WTC11 (cell line): ENCODE measurements at places on chromosomes 4 and X.

- H3K4me3 ChIP-seq, result no peak overlapping the region
- no peaks in the 10 kb centered on the region for H3K27me3 ChIP-seq
- no peak overlapping the region for H3K27ac ChIP-seq
- no peak for DNase-seq
- H3K36me3 ChIP-seq, result no peaks in the 10 kb centered on the region
- peaks cover 34% of the 10 kb centered on the region for H3K4me1 ChIP-seq
Observed at GRCh38 chr4:30854531-30854930, 134.4 kb downstream of the PCDH7 start.

GRCh38 chr4:28373601-28374000 is 1513.0 kb downstream of the STIM2 start:
- H3K27me3 ChIP-seq, result no peaks in the 10 kb centered on the region
- H3K4me3 ChIP-seq, result no peak overlapping the region
- no peak for DNase-seq
- no peak overlapping the region for H3K27ac ChIP-seq

DNA sequence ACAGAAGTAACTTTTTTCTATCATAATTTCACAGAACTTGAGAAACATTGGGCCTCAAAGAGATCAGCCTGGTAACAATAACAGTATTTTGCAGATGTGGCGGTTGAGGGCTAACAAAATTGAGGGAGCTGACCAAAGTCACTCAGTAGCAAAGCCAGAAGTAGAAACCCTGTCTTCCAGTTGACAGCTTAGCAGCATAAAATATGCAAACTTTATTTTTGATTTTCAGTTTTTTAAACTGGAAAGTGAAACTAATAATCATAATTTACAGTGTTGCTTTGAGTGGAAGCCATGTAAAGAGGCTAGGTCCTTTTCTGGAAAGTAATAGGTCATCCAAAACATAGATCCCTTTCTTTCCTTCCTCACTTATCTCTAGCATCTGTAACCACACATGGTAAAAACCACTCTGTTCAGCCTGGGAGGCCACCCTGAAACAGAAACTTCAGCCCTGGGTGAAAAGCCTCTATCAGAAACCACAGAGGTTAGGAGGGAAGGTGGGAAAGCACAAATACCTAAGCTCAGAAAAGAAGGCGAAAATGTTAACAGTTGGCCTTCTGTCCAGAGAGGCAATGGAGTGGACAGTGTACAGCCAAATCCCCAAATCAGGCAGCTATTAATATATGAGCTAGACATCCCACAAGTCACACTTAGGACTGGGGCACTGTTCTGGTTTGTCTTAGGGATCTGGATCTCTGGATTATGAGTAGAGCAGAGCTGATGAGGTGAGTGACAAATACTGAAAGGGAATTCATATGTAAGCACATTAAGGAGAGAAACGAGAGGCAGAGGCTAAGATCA is 61.1 kb upstream of the ARSJ start:
- H3K36me3 ChIP-seq, result no peaks in the 10 kb centered on the region
- no peaks in the 10 kb centered on the region for H3K27me3 ChIP-seq
- no peak overlapping the region for H3K27ac ChIP-seq
- no peaks in the 10 kb centered on the region for H3K4me1 ChIP-seq

GRCh38 chr4:155703486-155704247 is 37.0 kb downstream of the GUCY1A1 start:
- H3K4me1 ChIP-seq, result peaks cover 9% of the 10 kb centered on the region
- no peaks in the 10 kb centered on the region for H3K36me3 ChIP-seq
- H3K27ac ChIP-seq, result no peak overlapping the region
- DNase-seq, result no peak
- no peaks in the 10 kb centered on the region for H3K27me3 ChIP-seq

- H3K4me3 ChIP-seq, result no peak overlapping the region
- no peaks in the 10 kb centered on the region for H3K27me3 ChIP-seq
- no peak for DNase-seq
Observed at GRCh38 chrX:356385-357034, 30.2 kb downstream of the PPP2R3B start.

- H3K36me3 ChIP-seq, result peaks cover under 1% of the 10 kb centered on the region; the same call in 1 of the 2 replicates
- no peak overlapping the region for H3K4me3 ChIP-seq
- no peak overlapping the region for H3K27ac ChIP-seq
- H3K27me3 ChIP-seq, result no peaks in the 10 kb centered on the region
- DNase-seq, result no peak
Observed at GRCh38 chr4:104519588-104519987, 24.9 kb upstream of the CXXC4 start.

DNA sequence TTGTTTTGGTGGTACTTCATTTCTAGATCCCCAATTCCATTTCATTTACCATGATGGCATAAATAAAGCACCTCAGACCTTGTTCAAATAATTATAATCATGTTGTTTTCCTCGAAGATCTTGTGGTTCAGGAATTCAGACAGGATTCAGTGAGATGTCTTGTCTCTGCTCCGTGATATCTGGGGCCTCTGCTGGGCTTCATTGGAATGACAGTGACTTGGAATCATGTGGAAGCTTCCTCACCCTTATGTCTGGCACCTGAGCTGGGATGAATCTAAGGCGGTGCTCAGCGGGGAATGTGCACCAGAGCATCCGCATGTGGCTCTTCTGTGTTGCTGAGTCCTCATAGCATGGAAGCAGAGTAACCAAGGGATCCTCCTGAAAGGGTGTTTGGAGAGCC is 132.2 kb downstream of the VEGFC start:
- DNase-seq, result peak; percentile 20
- no peak overlapping the region for H3K27ac ChIP-seq
- no peaks in the 10 kb centered on the region for H3K36me3 ChIP-seq

DNA sequence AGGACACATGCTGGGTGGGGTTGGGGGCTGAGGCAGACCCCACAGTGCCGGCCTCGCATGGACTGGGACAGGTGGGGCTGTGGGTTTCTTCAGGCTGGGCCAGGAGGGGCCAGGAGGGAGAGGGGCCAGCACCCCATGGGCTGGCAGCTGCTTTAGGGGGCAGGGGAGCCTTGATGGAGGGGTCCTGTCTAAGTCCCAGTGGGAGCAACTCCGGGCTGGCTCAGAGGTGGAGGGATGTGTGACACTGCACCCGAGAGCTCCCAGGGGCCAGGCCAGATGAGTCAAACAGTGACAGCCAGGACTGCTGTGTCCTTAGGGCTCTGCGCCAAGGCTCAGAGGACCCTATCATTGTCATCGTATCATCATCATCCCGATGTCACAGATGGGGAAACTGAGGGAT is 4.4 kb upstream of the ABLIM2 start:
- no peaks in the 10 kb centered on the region for H3K36me3 ChIP-seq
- peaks cover 7% of the 10 kb centered on the region for H3K4me1 ChIP-seq
- H3K27ac ChIP-seq, result no peak overlapping the region
- no peak overlapping the region for H3K4me3 ChIP-seq

GRCh38 chr4:88276952-88277710 is 7.2 kb downstream of the PPM1K start:
- 0 out of 2 replicates have a peak, but pooled peaks cover 3% of the 10 kb centered on the region for H3K27me3 ChIP-seq
- H3K4me1 ChIP-seq, result peaks cover 38% of the 10 kb centered on the region
- peak overlapping the region; percentile 93 for H3K27ac ChIP-seq
- H3K4me3 ChIP-seq, result no peak overlapping the region
- peaks cover 48% of the 10 kb centered on the region for H3K36me3 ChIP-seq

GRCh38 chrX:41351923-41352322 is 18.0 kb downstream of the DDX3X start:
- no peak for DNase-seq
- H3K27ac ChIP-seq, result peak overlapping the region; percentile 42; the same call in 1 of the 2 replicates
- no peak overlapping the region for H3K4me3 ChIP-seq

DNA sequence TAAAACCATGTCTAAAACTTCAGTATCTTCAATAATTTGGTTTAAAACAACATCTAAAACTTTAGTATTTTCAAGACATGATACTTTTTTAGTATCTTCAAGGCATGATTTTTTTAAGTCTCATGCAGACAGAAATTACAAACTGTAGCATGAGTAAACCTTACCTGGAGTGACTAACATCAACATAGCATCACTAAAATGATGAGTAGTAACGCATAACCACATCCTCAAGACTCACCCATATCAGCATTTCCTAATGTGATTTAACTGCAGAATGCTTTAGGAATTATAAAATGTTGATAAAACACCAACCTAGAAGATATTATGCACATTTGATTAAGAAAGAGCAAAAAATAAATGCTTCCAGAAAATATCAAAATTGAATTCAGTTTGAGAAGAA is 19.7 kb upstream of the EDNRA start:
- H3K4me1 ChIP-seq, result no peaks in the 10 kb centered on the region
- peaks cover 3% of the 10 kb centered on the region for H3K36me3 ChIP-seq
- no peak overlapping the region for H3K27ac ChIP-seq
- no peak for DNase-seq

- H3K36me3 ChIP-seq, result peaks cover 4% of the 10 kb centered on the region
- H3K4me1 ChIP-seq, result no peaks in the 10 kb centered on the region
- no peak overlapping the region for H3K4me3 ChIP-seq
- DNase-seq, result no peak
- H3K27ac ChIP-seq, result no peak overlapping the region
Observed at GRCh38 chrX:50075630-50076339, 125.0 kb downstream of the AKAP4 start.

- peak overlapping the region; percentile 85 for H3K27ac ChIP-seq
- H3K4me3 ChIP-seq, result no peak overlapping the region
- peaks cover 32% of the 10 kb centered on the region for H3K4me1 ChIP-seq
- no peak for DNase-seq
- H3K27me3 ChIP-seq, result peaks cover 3% of the 10 kb centered on the region; the same call in 1 of the 2 replicates
Observed at GRCh38 chr4:124459941-124460310, 252.6 kb downstream of the ANKRD50 start.

DNA sequence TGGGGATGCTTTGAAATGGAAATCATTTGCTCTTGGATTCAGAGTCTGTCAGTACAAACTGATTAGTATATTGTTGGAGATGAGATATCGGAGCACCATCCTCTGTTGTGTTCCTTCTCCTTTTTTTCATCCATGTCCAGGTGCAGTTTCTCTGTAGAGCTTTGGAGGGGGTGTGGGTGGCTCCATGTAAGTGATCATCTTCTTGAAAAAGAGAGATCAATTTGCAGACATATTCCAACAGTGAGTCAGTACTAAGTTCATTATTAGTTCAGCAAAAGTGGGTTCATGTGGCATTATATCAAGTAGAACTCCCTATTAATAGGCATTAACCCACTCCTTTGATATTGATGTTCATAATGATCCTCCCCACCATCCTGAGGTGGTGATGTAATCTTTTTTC is 18.9 kb downstream of the FRAS1 start:
- H3K36me3 ChIP-seq, result peaks cover 9% of the 10 kb centered on the region
- peaks cover 60% of the 10 kb centered on the region for H3K4me1 ChIP-seq
- DNase-seq, result no peak
- no peak overlapping the region for H3K27ac ChIP-seq
- H3K27me3 ChIP-seq, result no peaks in the 10 kb centered on the region

DNA sequence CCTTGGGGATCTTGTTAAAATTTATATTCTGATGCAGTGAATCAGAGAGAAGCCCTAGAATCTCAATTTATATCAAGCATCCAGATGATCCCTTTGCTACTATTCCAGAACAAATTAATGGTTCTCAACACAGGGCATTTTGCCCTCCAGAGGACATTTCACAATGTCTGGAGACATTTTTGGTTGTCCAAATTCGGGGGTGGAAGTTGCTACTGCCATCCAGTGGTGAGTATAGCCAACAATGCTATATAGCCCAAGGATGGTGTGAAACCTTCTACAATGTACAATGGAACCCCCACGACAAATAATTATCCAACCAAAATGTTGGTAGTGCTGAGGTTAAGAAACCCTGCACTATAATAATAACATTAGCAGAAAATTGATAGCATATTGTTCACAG is 2440.0 kb downstream of the PCDH7 start:
- H3K36me3 ChIP-seq, result peaks cover 4% of the 10 kb centered on the region; the same call in 1 of the 2 replicates
- DNase-seq, result peak; percentile 11
- no peak overlapping the region for H3K27ac ChIP-seq
- H3K27me3 ChIP-seq, result no peaks in the 10 kb centered on the region
- no peak overlapping the region for H3K4me3 ChIP-seq

- no peaks in the 10 kb centered on the region for H3K27me3 ChIP-seq
- H3K4me3 ChIP-seq, result no peak overlapping the region
- no peak overlapping the region for H3K27ac ChIP-seq
- H3K36me3 ChIP-seq, result no peaks in the 10 kb centered on the region
Observed at GRCh38 chr4:62550121-62550520, 1350.0 kb downstream of the ADGRL3 start.

DNA sequence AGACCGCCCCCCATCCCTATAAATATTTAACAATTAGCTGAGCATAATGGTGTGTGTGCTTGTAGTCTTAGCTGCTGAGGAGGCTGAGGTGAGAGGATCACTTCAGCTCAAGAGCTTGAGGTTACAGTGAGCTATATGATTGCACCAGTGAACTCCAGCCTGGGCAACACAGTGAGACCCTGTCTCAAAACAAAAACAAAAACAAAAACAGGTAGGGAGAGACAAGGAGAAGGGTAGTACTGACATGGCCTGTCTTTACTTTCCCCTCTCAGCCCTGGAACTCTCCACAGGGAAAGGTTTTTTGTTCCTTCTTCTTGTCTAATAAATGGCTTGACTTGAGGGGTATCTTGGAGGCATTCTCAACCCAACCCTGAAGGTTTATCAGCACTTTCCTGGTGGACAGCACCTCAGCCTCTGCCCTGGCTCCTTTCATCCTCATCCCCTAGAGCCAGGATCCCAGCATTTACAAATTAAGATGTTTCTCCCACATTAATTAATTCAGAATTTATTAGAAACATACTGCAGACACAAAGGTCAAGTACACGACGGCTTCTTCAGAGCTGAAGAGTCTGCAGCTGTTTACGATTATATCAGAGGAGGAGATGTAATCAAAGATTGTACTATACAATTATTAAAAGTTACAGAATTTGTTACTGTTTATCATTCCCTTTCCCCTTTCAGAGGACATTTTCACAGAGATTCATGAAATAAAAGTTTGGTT is 131.8 kb downstream of the AFF1 start:
- peaks cover 4% of the 10 kb centered on the region; the same call in 1 of the 2 replicates for H3K36me3 ChIP-seq
- no peak for DNase-seq
- no peaks in the 10 kb centered on the region for H3K27me3 ChIP-seq
- no peak overlapping the region for H3K27ac ChIP-seq
- H3K4me1 ChIP-seq, result peaks cover 32% of the 10 kb centered on the region
- no peak overlapping the region for H3K4me3 ChIP-seq

- no peaks in the 10 kb centered on the region; the same call in 1 of the 2 replicates for H3K27me3 ChIP-seq
- H3K27ac ChIP-seq, result no peak overlapping the region
- H3K4me1 ChIP-seq, result no peaks in the 10 kb centered on the region
- no peak overlapping the region for H3K4me3 ChIP-seq
Observed at GRCh38 chrX:109172091-109172602, 309.7 kb downstream of the GUCY2F start.

DNA sequence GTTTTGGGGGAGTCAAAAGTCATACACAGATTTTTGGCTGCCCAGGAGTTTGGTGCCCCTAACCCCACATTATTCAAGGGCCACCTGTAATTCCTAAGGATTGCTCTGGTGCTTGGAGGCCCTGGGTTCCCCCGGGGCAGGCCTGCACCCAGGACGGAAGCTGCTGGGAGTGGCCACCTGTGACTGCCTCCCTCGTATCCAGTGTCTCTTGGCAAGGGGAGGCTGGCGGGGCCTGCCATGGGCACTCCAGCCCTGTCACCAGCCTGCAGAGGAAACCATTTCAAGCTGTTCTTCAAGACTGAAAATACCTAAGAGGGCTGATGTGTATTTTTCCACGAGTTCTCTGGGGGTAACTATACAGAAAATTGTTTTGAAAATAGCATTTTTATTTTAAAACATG is 24.5 kb upstream of the GPR78 start:
- H3K27me3 ChIP-seq, result no peaks in the 10 kb centered on the region
- no peak for DNase-seq
- H3K4me1 ChIP-seq, result peaks cover 9% of the 10 kb centered on the region; the same call in 1 of the 2 replicates
- no peaks in the 10 kb centered on the region for H3K36me3 ChIP-seq
- H3K27ac ChIP-seq, result no peak overlapping the region
